NT2/D1 (cell line): ENCODE measurements at places on chromosomes 5 and 9.

GRCh38 chr5:133967124-133967523 lies 1.3 kb downstream of the C5orf15 start:
- DNase-seq = no peak

- no peak for DNase-seq
Observed at GRCh38 chr5:166293892-166294291, 1997.6 kb upstream of the WWC1 start.

GRCh38 chr9:91234523-91234922 lies 127.2 kb downstream of the AUH start:
- DNase-seq = no peak

GRCh38 chr5:126015235-126016181 lies 407.7 kb upstream of the GRAMD2B start:
- DNase-seq = no peak

DNA sequence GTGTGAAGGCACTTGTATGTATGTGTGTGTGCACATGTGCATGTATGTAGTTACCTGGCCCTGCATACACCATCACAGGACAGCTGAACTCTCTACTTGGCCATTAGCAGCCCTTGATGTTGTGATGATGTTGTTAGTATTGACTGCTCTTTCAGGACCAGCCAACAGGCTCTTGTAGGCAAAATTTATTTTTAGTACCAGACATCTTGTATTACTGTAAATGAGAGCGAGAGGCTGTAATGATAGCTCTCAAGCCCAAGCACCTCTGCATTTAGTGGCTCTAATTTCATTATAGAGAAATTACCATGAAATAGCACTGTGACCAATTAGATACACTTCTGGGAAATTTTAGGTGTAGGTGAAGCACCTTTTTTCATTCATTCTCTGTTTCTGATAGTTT lies 158.0 kb downstream of the SMARCA2 start:
- DNase-seq = no peak

- no peak for DNase-seq
Observed at GRCh38 chr9:131490514-131490913, 12.2 kb upstream of the POMT1 start.
